ENCODE measurements at places on chromosomes 1 and 21. TPM values are rescaled to one million over a fixed set of nuclear protein-coding genes. Genes with fewer than 3 reads are reported as not detected.

STUM gene
- total RNA-seq: 0.19 TPM

RABIF gene
- 5.8 TPM for total RNA-seq

NGF gene
- total RNA-seq: not detected

DNA sequence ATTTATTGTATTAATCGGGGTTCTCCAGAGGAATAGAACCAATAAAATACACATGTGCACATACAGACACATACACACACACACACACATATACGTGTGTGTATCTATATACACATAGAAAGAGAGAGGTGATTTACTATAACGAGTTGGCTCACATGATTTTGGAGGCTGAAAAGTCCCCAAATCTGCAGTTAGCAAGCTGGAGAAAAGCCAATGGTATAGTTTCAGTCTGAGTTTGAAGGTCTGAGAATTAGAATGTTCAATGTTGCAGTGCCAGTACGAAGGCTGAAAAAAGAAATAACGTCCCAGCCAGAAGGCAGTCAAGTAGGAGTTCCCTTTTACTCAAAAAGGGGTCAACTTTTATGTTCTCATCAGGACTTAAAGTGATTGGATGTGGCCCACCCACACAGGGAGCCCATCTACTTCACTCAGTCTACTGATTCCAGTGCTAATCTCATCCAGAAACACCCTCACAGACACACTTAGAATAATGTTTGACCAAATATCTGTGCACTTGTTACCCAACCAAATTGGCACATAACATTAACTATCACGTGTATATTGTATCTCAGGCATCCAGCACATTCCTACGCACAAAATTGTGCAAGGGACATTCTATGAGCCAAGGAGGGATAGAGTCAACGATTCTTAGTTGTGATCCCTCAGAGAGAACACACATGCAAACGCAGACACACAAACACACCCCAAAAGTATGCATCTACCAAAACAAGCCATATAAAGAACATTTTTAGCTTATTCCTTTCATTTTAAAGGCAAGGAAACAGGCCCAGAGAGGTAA, 195.5 kb upstream of the DUSP10 start:
- no peak for DNase-seq

GRCh38 chr21:42684109-42684916, 30.9 kb downstream of the PDE9A start:
- DNase-seq: no peak

- DNase-seq: peak; percentile 49
Measured at GRCh38 chr1:64073705-64074104, 129.7 kb upstream of the UBE2U start.

GRCh38 chr1:228391411-228392020, 15.1 kb downstream of the TRIM11 start:
- no peak for DNase-seq

GRCh38 chr1:50796272-50796671, 163.8 kb downstream of the FAF1 start:
- no peak for DNase-seq
